ENCODE measurements at places on chromosomes 13 and 19.

DNA sequence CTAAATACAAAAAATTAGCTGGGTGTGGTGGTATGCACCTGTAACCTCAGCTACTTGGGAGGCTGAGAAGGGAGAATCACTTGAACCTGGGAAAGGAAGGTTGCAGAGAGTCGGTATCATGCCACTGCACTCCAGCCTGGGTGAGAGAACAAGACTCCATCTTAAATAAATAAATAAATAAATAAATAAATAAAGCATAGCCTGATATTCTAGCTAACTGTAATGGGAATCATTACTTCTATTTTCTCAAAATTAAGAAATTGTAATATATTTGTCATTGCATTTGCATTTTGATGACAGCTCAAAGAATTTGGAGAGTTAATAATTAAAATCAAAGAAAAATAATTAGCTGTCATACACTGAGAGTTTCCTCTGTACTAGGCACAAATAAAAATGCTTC lies 561.1 kb downstream of the EFNB2 start:
- DNase-seq = no peak

DNA sequence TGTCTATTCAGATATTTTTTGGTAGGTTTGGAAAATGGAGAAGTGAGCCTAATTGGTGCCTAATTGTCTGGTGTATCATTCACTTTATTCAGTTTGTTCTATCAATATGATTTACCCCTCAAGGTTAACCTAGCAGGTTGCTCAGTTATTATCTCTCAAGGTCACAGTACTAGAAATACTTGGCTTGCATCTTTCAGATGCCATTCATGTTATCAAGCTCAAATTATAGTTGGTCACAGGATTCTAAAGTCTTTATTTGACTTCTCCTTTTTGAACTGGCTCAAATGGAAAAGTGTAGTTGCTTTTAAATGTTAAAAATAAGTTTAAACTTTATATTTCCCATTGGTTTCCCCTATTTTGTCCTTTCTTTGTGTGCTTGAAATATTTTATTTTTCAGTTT lies 2.6 kb downstream of the KCNRG start:
- no peak for DNase-seq

GRCh38 chr19:35447606-35448469 lies at the start of gene FFAR2:
Gene FFAR2 (plus strand): TSS chr19:35448257. CDS start chr19:35449715, 1,458 bp downstream.
- DNase-seq = no peak

- DNase-seq = no peak
These were observed 2602.5 kb downstream of the PCDH9 start for GRCh38 chr13:64627654-64628053.

GRCh38 chr19:4951656-4952055 lies 17.3 kb upstream of the KDM4B start:
- no peak for DNase-seq

- no peak for DNase-seq
These were observed at the start of gene SMIM24 for GRCh38 chr19:3480383-3481091. Gene SMIM24 (minus strand): TSS chr19:3480525. CDS start chr19:3480463, 62 bp downstream.

- no peak for DNase-seq
These were observed 283.2 kb upstream of the ARGLU1 start for GRCh38 chr13:106850973-106851650.

DNA sequence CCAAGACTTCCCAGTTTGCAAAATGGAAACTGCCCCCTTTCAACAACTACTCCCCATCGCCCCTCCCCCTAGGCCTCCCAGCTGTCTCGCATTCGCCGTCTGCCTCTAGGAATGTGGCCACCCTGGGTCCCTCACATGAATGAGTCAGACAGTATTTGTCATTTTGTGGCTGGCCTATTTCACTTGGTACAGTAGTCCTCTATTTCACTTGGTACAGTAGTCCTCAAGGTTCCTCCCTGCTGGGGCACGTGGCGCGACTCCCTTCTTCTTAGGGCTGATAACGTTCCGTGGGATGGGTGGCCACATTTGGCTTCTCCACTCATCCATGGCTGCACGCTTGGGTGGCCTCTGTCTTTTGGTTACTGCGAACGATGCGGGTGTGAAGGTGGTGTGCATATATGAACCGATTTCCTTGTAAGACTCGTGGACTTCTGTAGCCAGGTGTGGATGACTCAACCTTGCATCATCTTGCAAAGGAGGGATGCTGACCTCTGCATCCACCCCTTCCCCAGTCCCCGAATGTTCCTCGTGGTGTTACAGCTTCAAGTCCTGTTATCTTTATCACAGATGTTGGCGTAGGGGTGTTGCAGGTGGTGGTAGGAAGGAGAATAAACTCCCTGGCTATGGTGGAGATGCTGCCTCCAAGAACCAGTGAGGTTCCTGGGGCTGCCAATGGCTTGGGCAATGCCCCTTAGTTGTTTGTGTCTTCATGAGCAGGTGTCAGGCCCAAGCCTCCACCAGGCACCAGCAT lies 112.1 kb upstream of the SOX1 start:
- DNase-seq = no peak

GRCh38 chr13:42102961-42103865 lies 54.8 kb downstream of the DGKH start:
- no peak for DNase-seq

DNA sequence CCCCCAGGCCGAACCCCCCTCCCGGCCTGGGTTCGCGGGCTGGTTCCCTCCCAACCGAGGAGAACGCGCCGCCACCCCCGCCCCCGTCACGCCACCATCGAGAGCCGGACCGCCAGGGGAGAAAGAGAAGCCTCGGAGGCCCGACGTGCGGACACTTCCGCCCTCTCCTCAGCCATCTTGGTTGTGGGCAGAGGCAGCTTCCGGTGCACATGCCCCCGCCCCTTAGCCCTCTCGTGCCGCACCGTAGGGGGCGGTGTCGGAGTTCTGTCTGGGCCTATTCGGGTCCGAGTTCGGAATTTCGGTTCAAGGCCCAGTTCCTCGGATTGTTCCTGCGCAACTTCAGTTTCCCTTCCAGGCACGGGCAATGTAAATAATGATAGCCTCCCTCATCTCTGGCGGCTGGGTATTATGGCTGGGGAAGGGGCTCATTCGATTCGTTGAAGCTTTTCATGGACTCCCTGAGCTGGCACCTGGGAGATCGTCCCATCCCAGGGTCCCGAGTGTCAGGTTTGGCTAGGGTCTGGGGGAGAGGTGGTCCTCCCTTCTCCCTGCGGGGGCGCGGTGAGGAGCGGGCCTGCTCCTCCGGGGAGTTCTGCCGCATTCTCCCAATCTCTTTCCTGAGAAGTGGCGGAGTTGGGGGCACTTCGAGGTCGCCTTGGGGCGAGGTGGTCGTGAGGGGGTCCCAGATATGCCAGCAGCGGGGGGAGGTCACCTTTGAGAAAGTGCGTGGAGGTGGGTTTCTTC lies at the start of the genes IER2 and STX10:
Gene IER2 (plus strand): TSS at position 225 of the 744 bp plus-strand sequence. CDS start 2,776 bp downstream, outside the sequence.
Gene STX10 (minus strand): TSS at position 189 of the 744 bp plus-strand sequence. CDS start 202 bp downstream, outside the sequence.
- peak; percentile 85 for DNase-seq

DNA sequence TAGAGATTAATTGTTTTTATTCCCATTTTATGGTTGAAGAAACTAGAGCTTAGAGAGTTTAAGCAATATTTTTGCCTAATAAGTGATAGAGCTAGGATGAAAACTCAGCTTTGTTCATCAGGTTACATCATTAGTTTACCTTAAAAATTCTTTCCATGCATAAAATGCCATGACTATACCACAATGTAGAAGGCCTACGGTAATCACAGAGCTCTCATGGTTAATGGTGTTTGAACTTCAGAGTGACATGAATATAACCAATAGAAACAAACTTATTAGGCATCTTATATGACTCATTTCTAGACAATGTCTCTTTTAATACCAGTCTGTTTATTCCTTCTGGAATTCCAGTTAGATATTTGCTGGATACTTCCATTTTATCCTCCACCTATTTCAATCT lies 78.5 kb downstream of the FGF9 start:
- no peak for DNase-seq

DNA sequence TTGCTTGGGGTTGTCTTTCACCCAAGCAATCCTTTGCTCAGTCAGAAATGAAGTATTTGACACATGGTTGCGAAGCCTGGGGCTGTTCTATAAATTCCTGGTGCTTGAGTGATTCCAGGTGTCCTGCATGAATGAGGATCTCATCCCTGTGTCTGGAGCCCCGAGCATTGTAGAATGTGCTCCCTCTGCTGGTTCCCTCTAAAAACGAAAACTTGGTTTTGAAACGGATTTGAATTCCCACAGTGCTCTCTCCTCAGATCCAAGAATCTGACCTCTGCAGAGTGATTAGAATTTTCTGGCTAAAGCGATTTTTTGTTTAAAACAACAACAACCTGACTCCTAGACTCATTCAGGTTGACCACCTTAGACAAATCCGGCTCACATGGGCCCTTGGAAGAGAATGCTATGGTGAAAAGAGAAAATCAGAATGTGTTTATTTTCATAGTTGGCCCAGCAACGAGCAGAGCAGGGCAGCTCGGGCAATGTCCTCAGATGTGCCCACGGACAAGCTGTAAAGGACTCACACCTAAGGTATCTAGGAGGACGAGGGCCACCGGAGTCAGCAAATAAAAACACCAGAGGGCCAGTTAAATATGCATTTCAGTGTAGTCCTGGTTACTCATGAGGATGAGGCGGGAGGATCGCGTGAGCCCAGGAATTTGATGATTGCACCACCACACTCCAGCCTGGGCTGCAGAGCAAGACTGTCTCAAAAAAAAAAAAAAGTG lies 8.7 kb upstream of the ATP12A start:
- no peak for DNase-seq

GRCh38 chr13:23411706-23412105 lies 21.8 kb downstream of the SACS start:
- no peak for DNase-seq

GRCh38 chr13:99002172-99002710 lies 24.4 kb upstream of the DOCK9 start:
- DNase-seq = no peak

DNA sequence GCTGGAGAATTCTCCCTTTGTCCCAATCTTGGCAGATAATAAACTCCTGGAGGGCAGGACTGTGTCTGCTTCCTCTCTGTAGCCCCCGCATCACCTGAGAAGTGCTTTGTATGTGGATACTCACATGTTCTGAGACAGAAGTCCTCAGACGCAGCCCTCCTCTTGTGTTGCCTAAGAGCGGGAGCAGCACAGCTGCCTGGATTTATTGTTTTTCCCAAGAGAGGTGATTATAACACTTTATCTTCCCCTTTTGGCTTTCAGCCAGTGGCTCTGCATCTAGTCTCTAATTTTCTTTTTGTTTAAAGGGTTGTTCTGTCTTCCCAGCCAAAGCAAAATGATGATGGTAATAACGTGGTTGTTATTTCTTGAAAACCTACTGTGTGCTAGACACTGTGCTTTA lies 36.1 kb downstream of the OLFM4 start:
- DNase-seq = no peak

DNA sequence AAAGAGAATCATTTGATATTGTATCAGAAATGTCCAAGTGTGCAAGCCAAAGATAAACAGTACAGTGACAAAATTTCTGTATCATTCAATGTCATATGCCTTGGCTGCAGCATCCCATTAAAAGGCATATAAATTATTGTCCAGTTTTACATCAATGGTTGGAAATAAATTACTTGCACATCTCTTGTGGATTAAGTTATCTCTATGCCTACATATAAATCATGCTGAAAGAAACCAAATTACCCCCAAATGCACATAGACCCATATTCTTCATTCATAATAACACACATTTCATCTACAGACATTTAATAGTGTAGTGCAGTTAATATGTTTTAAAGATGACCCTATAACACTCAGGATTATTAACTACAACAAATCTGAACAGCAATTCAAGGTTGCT lies 1415.7 kb upstream of the PCDH9 start:
- no peak for DNase-seq

DNA sequence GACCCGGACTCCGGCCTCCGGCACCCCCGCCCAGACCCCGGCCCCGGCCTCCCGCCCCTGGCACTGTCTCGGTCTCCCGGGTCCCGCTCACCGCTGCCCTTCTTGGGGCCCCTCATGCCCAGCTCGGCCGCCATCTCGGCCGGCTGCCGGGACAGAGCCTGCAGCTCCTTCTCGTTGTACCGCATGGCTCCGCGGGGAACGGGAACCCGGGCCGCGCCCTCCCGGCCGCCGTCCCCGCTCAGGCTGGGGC lies 140 bp downstream of the PLEKHJ1 start:
- DNase-seq = no peak

GRCh38 chr13:109657395-109657794 lies 129.0 kb downstream of the IRS2 start:
- no peak for DNase-seq

DNA sequence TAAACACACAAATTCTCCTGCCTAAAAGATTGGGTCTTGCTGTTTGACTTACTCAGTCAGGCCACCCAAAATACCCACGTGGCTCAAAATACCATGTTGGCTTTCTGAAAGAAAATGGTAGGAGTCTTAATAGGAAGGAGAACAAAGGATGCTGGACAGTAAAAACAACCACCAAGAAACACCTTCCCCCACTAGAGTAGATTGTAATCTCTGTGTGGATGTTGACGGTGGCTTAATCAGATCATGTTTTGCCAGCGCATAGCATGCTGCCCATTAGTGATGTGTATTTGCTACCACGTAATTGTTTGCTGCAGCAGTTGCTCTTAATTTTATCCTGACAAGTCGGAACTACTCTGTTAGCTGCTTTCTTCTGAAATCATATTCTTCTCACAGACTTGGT lies 1229.3 kb upstream of the SLC10A2 start:
- no peak for DNase-seq

- DNase-seq = no peak
These were observed 8.7 kb downstream of the DDX49 start for GRCh38 chr19:18928018-18928805.

- no peak for DNase-seq
These were observed 11.5 kb upstream of the SPART start for GRCh38 chr13:36357692-36358091.

- DNase-seq = no peak
These were observed 476.6 kb downstream of the IRS2 start for GRCh38 chr13:109309625-109310363.

- DNase-seq = no peak
These were observed 4.2 kb upstream of the LRRC25 start for GRCh38 chr19:18401580-18402112.

GRCh38 chr19:7545904-7546303 lies 10.4 kb downstream of the PNPLA6 start:
- DNase-seq = no peak

DNA sequence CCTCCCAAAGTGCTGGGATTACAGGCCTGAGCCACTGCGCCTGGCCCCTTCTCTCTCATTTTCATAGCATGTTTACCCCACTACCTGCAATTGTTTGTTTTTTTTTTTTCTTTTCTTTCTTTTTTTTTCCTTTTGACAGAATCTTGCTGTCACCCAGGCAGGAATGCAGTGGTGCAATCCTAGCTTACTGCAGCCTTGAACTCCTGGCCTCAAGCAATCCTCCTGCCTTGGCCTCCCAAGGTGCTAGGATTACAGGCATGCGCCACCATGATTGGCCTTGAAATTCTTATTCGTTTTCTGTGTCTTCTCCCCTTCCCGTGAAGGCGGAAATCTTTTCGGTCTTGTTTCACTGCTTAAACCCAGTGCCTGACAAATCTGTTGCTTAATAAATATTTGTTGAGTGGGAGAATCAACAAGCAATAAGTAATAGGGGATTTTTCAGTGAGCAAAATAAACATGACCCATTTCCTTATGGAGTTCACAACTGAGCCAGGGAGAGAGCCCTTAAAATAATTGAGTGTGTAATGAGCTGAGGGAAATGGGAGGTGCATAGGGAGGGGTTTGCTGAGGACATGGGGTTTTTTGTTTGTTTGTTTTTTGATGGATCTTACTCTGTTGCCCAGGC lies 1.8 kb upstream of the INSR start:
- no peak for DNase-seq

Data from stimulated activated CD4-positive, alpha-beta T cell treated with anti-CD3 and anti-CD28 coated beads, Interleukin-1b, Interleukin-23, amount 100 ng/mL, for 1 hour (primary cell).